G401 (cell line): ENCODE measurements at places on chromosomes 4 and X. TPM values are rescaled to one million over a fixed set of nuclear protein-coding genes. Genes with fewer than 3 reads are reported as not detected.

SH3RF1 gene
- not detected in 2 replicates for total RNA-seq

ADGRG4 gene
- not detected in 2 replicates for total RNA-seq

PNMA3 gene
- total RNA-seq, result not detected in 2 replicates

KCTD8 gene
- total RNA-seq, result 0.12 TPM in 1 of 2 replicates, not detected in the other

- DNase-seq, result no peak
Observed at GRCh38 chrX:784829-785228, 154.2 kb downstream of the SHOX start.

GRCh38 chr4:108141213-108141950, 27.4 kb downstream of the LEF1 start:
- no peak for DNase-seq

GRCh38 chr4:18571301-18571761, 549.8 kb upstream of the LCORL start:
- no peak for DNase-seq

DNA sequence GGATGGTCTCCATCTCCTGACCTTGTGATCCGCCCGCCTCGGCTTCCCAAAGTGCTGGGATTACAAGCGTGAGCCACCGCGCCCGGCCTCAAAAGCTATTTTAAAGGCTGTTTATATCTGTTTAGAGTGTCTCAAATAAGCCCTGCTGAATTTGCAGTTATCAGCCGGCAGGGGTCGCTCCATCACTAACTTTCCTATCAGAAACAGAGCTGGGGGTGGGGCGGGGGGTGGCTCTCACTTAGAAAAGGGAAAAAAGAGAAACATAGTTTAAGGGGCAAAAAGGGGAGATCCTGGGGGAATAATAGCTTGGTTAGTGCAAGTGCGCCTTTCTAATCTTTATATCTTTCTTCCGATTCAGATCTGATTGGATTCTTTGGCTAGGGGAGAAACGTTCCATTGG, 450.7 kb downstream of the UBE2NL start:
- no peak for DNase-seq

GRCh38 chrX:147565237-147565636, 346.5 kb upstream of the FMR1 start:
- DNase-seq, result no peak

- no peak for DNase-seq
Observed at GRCh38 chr4:122276359-122276758, 102.5 kb upstream of the ADAD1 start.

GRCh38 chrX:111831343-111831742, 44.6 kb upstream of the TRPC5OS start:
- no peak for DNase-seq

- DNase-seq, result peak; percentile 21
Observed at GRCh38 chrX:131746491-131746968, 202.7 kb downstream of the OR13H1 start.

GRCh38 chr4:8035371-8035780, 95.7 kb upstream of the AFAP1 start:
- DNase-seq, result no peak

- DNase-seq, result no peak
Observed at GRCh38 chrX:21943460-21944135, 3.1 kb downstream of the SMS start.

DNA sequence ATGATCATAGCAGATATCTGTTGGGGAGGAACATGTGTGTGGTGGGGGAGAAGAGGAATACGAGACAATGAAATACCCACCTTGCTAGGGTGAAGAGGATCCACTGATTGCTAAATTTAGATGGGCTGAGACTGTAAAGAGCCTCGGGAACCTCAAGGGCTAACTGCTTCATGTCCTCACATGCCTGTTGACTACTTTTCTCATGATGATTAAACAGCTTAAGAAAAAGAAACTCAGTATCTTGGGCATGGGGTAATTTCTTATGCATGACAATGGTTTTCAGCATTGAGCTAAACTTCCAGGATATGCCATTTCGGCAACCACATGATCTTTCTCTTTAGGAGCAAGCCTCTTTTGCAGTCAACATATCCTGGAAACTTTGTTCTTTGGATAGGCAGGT, 3.9 kb upstream of the LNX1 start:
- no peak for DNase-seq

- no peak for DNase-seq
Observed at GRCh38 chr4:140174543-140174942, 20.6 kb upstream of the MAML3 start.
